Stimulated activated CD8-positive, alpha-beta memory T cell treated with anti-CD3 and anti-CD28 coated beads, Interleukin-12 subunit alpha, Interleukin-12 subunit beta, amount 100 ng/mL, for 1 hour (primary cell): ENCODE measurements at places on chromosomes 1 and 21.

DNA sequence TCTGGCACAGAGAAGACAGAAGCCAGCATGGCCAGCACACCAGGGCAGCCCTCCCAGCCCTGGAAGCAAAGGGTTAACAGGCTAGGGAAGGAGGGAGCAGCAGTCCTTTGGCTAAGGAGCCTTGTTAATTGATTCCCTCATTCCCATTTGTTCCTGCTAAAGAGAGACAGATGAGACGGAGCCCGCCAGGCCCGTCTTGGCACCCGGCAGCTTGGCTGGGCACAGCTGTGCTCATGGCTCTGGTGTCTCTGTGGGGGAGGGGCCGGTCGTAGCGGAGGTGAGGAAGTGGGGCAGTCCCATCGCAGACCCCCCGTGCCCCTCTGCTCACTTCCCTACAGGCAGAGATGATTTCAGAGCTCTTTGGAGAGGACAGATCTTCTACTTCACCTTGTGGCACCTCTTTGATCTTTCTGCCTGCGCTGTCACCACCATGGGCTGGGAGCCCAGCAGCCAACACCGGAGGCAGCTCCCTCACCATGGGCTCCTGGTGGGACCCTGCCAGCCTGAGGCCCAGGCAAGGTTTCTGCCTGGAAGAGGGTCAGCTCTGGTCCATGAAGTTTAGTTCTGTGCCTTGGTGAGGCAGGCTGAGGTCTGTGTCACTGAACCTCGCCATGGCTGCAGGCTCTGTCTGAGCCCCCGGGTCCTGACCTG, 38.0 kb downstream of the FOXO6 start:
- DNase-seq = no peak

- DNase-seq = no peak
Measured at GRCh38 chr1:8363767-8364301, 45.9 kb downstream of the SLC45A1 start.

DNA sequence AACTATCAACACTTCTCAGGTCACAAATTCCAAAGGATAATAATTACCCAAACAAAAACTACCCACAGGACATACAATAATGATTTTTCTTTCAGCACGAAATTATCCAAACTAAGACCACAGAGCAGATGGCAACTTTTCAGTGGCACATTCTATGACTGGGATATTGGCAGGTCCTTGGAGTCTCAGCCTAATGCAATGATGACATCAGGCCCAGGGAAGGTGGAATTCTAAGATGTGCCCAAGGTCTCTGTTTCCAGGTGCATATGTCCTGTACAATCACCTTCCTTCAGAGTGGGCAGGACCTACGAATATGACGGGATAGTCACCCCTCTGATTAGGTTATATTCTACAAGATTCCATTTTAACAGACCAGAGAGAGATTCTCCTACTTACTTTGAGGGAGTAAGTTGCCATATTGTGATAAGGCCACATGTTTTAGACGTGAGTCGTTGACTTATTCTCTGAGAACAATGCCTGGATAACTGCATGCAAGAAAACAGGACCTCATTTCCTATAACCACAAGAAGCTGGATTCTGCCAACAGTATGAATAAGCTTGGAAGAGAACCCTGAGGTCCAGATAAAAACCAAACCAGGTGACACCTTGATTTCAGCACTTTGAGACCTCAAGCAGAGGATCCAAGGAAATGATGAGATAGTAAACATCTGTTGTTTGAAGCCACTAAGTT, 69.9 kb downstream of the ZC3H11B start:
- DNase-seq = no peak

DNA sequence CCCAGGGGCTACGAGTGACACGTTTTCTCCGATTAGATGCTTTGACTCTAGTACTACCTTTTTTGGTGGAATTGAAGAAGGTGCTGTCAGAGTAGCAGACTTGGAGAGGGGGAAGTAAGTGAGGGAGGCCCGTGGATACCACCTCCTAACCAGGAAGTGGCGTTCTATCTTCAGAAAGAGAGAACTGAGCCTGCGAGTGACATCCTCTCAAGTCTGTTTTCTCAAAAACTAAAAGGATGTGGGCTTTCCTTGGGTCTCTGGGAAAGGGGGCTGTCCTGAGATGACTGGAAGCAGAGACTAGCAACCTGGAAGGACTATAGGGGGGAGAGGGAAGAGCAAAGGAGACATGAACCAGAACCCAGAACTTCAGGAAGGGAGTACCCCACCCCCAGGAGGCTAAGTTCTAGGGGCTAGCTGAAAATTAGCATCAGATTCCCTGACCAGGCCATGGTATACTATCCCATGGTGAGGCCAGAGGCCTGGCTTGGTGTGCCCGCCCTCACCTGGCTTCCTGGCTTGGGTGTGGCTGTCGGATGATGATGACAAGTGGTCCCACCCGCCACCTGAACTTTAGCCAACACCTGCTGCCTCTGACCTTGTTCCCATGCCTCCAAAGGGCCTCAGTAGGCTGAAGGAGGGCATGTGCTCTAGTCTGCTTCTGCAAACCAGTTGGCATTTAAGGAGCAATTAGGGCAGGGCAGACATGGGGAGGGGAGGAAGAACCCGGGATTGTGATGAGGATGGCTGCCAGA, 49.1 kb downstream of the ATP2B4 start:
- DNase-seq = no peak

- no peak for DNase-seq
Measured at GRCh38 chr1:181033128-181033798, 520 bp upstream of the MR1 start.

DNA sequence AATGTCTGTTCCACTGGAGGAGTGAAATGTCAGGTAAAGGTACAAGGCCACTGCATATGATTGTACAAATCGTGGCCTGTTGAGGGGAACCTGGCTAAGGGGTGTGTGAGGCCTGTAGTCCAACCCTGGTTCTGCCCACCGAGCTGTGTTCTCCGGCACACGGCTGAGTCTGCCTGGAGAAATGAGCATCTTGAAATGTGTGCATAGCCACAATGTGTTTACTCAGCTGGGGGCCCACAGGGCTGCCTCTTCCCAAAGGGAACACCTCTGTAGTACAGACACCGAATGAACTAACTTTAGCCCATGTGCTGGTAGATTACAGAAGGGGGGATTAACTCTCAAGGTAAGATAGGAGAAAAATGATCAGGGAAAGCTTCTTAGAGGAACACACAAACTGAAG, 30.2 kb downstream of the AK4 start:
- DNase-seq = no peak

DNA sequence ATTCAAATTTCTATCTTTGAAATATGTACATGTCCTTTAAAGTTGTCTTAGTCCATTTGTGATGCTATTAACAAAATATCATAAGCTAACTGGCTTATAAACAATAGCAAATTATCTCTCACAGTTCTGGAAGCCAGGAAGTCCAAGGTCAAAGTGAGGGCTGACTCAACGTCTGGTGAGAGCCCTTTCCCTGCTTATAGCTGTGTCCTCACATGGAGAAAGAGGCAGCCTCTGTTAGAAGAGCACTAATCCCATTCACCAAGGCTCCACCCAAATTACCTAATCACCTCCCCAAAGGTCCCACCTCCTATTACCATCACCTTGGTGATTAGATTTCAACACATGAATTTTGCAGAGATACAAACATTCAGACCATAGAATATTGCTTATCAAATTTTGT, 450.1 kb upstream of the BEND5 start:
- no peak for DNase-seq

DNA sequence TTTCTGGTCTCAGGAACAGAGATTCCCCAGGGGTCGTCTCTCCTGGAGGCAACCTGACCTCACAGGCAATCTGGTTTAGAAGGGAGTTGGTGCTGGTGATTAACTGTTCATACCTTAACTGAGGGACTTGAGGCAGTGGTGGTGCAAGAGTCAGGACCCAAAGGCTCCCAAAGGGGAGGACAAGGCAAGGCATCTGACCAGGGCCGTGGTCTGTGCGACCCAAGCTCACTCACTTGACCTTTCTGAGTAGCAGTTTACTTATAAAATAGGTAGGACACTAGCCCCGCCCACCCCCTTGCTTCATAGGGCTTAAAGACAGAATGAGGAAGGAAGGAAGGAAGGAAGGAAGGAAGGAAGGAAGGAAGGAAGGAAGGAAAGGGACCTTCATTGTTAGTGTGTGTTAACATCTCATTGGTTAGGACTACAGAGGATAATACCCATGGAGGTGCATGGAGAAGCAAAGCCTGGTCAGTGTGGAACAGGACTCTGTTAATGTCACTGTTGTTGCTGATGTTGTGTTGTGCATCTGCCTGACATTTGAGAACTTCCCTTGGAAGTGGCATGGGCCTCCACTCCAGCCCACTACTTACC, 4.6 kb upstream of the KCNA2 start:
- DNase-seq = no peak
